ENCODE measurements at places on chromosomes 7 and 10.
A peak's percentile ranks its signal among the peaks of the same experiment; 100 is the strongest.

GRCh38 chr7:32089678-32090077, 19.5 kb upstream of the PDE1C start:
- DNase-seq = no peak

DNA sequence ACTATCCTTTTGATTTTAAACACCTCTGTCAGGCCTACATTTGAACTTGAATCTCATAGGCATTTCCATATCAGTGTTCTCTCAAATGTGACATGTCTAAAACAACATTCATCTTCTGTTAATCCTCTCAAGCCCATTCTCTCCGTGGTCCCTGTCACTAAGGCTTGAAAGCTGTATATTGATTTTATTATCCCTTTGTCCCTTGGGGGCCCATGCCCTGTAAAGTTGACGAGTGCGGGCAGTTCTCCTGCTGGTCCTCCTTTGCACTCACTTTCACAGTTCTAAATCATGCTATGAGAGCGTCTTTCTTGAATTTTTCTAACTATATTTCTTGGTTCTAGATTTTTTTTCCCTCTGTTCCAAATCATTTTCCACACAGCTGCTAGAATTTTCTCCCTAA, 27.3 kb downstream of the GALNT11 start:
- no peak for DNase-seq

GRCh38 chr7:25870574-25870973, 281.4 kb upstream of the NFE2L3 start:
- no peak for DNase-seq

GRCh38 chr7:82699773-82700186, 256.2 kb upstream of the CACNA2D1 start:
- DNase-seq = peak; percentile 51

- no peak for DNase-seq
Observed at GRCh38 chr7:111329367-111330234, 232.7 kb downstream of the IMMP2L start.

DNA sequence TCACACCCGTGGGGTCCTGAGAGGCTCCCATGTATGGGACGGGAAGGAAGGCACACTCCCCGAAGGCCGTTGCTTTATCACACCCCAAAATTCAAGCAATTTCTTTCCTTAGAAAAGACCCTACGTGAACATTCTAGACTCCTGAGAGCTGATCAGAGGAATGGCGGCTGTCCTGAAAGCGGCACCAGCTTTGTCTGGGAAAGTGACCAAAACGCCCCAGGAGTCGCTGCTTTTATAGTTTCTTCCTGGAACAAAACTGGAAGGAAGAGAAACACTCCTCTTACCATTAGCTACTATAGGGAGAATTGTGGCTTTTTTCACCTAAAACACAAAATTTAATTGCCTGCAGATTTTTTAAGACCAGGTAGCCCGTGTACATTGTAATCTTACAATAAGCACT, 261.8 kb upstream of the RNF32 start:
- no peak for DNase-seq

DNA sequence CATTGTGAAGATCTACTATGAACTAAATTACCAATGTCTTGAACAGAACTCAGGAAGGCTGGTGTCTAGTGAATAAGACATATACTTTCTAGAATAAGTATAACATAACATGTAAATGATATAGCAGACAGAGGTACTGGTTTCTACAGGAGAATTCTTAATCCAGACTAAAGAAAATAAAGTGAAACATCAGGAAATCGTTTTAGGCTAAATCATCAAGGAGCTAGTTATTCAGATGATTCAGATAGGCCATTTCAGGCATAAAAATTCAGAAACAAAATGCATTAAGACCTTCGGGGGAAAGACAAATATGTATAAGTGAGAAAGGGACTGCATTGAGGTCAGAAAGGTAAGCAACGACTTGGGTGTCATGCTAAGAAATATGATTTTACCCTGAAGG, 170.6 kb downstream of the LRRN3 start:
- DNase-seq = no peak

DNA sequence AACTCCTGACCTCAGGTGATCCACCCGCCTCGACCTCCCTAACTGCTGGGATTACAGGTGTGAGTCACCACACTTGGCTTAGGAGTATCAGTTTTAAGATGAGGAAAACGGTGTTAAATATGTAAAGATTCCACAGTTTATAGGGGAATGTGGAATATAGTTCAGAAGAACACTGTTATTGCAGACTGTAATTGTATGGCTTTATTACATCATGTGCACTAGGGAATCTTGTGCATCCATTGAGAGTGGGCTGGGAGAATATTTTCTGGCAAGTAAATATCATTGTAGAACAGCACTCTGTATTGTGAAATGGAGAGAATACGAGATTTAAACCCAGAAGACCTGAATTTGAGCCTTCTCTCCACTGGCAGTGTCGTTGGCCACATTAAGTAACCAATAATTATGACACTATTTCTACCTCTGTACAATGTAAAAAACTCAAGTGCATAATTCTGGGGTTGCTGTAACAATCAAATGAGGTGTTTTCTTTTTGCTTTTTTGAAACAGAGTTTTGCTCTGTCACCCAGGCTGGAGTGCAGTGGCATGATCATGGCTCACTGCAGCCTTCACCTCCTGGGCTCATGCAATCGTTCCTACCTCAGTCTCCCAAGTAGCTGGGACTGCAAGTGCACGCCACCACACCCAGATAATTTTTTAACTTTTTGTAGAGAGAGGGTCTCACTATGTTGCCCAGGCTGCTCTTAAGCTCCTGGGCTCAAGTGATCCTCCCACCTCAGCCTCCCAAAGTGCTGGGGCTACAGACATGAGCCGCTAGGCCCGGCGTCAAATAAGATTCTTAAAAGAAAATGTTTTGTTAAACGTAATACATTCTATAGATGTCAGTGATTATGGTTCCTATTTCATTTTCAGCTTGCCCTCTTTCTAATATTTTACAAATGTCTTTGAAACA, 12.0 kb upstream of the PARD3 start:
- DNase-seq = no peak

- peak; percentile 76 for DNase-seq
Observed at GRCh38 chr10:124461642-124462347, at the start of gene LHPP. LHPP (plus strand) TSS chr10:124461823; CDS start chr10:124461863, 40 bp downstream.

DNA sequence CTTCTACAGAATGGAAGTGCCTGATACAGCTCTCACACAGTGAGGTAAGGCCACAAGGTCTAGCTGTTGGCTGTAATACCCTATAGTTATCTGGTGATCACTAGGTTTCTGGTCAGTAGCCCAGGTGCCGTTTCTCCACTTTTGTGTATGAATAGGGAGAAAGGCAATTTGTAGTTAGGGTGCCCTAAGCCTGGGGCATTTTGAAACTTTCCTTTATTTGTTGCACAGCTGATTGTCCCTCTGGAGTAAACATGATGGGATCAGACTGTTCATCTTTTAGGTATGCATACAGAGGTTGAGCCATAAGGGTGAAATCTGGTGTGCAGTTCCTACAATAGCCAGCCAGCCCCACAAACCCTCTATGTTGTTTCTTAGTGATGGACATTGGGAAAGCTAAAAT, 112.4 kb downstream of the ANKRD26 start:
- no peak for DNase-seq

GRCh38 chr7:106812027-106812643, 52.9 kb upstream of the PIK3CG start:
- DNase-seq = no peak

GRCh38 chr10:119078422-119079179, 2.0 kb downstream of the EIF3A start:
- DNase-seq = no peak

Measured in T1000 (cell line).